HT-29 (cell line): ENCODE measurements at places on chromosomes 12 and 14.

GRCh38 chr14:68322940-68323620 is 469.8 kb downstream of the ZFP36L1 start:
- no peak for DNase-seq

GRCh38 chr12:48602192-48602989 is 32.5 kb upstream of the LALBA start:
- no peak for DNase-seq

DNA sequence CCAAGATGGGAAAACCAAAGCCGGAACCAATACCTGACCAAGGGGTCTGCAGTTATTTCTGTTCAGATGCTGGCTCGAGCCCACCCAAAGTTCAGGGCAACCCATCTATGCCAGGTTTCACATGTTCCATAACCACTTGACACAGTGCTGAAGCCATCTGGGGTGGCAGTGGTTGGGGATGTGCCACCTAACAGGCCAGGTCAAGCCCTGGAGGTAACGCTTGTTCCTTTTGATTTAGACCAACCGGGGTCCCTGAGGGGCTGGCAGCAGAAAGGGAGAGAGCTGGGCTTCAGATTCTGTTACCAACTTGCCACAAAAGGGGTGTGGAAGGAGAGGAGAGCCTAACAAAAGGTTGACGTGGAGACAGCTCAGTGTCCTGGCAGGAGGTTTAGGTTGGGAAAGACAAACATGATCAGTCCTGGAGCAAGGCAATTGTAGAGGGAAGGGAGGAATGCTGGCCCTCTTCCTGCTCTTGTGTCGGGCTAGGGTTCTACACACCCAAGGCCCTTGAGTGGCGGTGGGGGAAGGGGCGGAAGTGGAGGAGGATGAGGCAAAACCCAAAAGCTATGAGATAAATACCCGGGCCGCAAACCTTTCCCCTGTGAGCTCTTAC is 31.9 kb downstream of the CACNA2D4 start:
- DNase-seq: no peak

DNA sequence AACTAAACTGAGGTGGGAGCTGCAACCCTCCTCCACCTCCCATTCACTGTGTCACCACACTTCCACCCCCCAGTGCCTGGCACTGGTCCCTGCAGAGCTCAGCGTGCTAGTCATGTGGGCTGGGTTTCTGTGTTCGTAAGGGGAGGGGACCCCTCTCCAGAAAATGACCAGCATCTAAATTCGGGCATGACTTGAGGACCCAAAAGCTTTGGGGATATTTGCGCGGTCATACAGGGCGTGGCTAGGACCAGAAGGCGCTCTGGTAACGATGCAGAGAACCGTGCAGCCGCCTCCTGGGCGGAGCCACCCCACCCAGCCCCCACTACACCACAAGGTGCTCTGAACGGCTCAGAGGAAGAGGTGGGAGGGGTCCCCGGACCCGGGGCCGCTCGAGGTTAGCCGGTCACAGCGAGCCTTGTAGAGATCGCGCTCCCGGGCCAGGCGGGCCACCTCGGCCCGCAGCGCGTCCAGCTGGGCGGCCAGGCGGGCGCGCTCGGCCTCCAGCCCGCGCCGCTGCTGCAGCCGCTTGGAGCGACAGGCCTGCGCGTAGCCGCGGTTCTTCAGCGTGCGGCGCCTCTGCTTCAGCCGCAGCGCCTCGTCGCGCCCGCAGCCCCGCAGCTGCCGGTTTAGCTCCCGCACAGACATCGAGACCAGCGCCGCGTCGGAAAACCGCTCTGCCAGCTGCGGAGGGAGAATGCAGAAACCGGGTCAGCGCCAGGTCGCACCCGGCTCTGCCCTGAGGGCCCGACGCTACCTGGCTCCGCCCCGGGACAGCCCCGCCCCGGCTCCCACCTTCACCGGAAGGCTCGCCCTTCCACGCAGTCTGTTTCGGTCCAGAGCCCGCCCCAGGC is 9.8 kb downstream of the CPNE6 start:
- peak; percentile 24 for DNase-seq

GRCh38 chr12:32107359-32108267 is 966 bp downstream of the BICD1 start:
- DNase-seq: peak; percentile 58
